Renal cortical epithelial cell (primary cell): ENCODE measurements at places on chromosomes 5 and 9. TPM values are rescaled to one million over a fixed set of nuclear protein-coding genes. Genes with fewer than 3 reads are reported as not detected.

Gene SOX30
- 0.05 and 0.17 TPM in 2 replicates for total RNA-seq

Gene FREM1
- 0.60 TPM in 1 of 2 replicates, not detected in the other for total RNA-seq

Gene STPG3
- total RNA-seq: not detected in 2 replicates

Gene IFNA2
- not detected in 2 replicates for total RNA-seq

Gene ISCA1
- 43.9 and 47.1 TPM in 2 replicates for total RNA-seq

Gene BNIP1
- 14.9 and 32.0 TPM in 2 replicates for total RNA-seq

Gene PLEKHG4B
- total RNA-seq: 0.15 and 1.6 TPM in 2 replicates

Gene SLC6A7
- total RNA-seq: not detected in 2 replicates

Gene PCDHGA2
- 1.2 and 3.1 TPM in 2 replicates for total RNA-seq

Gene EIF4E1B
- total RNA-seq: not detected in 2 replicates

Gene SPINK7
- not detected in 2 replicates for total RNA-seq

Gene SIMC1
- total RNA-seq: 2.3 and 7.0 TPM in 2 replicates

Gene ZBED3
- 0.69 and 13.4 TPM in 2 replicates for total RNA-seq

Gene DPYSL3
- 16.4 and 27.1 TPM in 2 replicates for total RNA-seq

DNA sequence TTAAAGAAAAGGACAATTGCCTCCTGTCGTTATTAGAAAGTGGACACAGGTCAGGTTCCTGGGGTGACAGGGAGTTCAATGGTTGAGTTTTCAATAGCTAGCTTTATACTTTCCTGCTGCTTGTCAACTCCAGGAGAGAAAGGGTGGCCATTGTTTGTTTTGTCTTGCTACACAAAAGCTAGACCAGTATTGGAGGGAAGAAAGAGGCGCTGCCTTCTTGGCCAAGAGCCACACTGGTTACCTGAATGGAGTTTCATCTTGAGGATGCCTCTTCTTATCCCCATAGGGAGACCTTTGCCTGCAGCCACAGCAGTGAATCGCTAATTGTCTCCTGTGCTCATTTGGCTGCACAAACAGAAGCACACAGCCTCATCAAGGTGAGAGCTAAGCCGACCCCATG is 279.4 kb upstream of the GRIA1 start:
- no peak for DNase-seq

- DNase-seq: peak; percentile 33
These were observed 80.3 kb downstream of the RXRA start for GRCh38 chr9:134406366-134407120.

- no peak for DNase-seq
These were observed 1610.7 kb upstream of the C9orf72 start for GRCh38 chr9:29183971-29184370.

GRCh38 chr9:90034071-90034470 is 429.3 kb downstream of the GADD45G start:
- no peak for DNase-seq

GRCh38 chr5:168260353-168261226 is 30.9 kb upstream of the WWC1 start:
- DNase-seq: no peak

DNA sequence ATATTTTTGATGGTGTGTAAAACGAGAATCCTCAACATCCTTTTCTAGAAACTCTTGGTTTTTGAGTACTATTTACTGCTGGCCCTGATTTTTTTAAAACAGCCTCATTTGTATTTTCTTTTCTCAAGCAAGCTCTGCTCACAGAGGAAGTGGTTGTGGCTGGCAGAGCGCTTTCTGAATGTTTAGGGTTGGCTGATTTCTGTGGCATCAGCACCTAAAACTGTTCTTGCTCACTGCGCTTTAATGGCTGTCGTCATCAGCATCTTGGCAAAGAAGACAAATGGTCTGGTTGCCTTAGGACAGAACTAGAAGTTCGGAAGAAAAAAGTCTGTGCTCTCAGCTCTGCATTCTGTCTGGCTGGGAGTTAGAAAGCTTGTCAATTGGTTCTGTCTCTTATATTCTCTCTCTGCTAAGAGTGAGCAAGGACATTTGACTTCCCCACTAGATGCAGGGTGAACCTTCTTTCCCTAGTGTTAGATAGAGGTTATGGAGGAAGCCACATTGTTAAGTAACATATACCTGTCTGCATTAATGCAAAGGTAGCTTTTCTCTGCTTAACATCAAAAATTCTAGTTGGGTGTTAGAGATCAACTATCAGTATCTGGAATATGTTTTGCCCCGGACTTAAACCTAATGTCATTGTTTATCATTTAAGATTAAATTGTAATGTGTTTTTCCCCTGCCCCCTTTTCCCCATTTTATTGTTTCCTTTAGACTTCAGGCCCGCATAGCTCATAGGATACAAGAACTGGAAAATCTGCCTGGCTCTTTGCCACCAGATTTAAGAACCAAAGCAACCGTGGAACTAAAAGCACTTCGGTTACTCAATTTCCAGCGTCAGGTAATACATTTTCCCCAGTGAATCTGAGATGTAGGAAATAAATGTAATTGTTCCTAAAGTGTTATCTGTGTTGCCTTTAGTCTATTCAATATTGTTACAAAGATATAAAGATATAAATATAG is 39.0 kb downstream of the SMARCA2 start:
- peak; percentile 98 for DNase-seq

DNA sequence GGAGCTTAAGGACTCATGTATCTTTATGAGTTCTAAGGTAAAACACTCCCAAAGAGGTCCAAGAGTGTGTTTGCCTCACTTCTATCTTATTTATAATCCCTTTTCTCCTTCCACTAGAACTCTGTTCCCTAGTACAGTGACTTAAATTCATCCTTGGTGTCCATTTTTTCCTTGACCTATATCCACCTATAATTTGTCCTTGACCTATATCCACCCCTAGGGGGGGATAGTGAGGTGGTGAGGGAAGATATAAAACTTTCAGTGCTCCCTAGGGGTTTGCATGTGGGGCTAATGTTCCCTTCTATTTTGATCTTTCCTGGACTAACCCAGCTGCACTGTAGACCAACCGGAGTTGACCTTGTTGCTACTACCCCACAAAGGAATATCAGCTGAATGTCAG is 83.5 kb upstream of the GNAQ start:
- no peak for DNase-seq

DNA sequence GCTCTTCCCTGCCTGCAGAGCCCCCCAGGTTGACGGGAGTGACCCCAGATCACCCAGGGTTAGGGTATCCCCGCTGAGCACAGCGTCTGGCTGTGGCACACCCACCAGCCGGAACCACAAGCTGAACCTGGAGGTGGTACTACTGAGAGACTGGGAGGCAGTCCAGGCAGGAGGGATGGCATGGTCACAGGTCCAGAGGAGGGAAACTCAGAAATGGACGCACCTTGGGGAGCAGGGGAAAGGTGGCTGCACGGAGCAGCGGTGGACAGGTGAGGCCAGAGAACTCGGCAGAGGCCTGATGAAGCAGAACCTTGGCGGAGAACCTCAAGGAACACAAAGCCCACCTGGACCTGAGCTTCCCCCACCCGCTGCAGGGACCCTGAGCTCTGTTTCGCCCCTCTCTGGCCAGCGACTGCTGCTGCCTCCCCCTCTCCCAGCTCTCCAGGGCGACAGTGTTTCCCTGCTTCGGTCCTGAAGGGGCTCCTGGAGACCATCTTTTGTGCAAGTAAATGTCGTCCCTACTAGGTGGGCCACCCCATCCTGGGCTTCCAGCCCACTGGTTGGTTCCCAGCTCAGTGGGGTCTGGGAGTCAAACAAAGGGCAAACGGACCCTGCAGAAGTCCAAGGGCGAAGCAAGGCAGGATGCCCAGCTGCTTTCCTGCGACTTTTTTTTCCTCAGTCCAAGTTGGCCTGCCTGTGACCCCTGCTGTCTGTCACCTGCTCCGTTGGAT is 845 bp downstream of the ADGRD2 start:
- no peak for DNase-seq

DNA sequence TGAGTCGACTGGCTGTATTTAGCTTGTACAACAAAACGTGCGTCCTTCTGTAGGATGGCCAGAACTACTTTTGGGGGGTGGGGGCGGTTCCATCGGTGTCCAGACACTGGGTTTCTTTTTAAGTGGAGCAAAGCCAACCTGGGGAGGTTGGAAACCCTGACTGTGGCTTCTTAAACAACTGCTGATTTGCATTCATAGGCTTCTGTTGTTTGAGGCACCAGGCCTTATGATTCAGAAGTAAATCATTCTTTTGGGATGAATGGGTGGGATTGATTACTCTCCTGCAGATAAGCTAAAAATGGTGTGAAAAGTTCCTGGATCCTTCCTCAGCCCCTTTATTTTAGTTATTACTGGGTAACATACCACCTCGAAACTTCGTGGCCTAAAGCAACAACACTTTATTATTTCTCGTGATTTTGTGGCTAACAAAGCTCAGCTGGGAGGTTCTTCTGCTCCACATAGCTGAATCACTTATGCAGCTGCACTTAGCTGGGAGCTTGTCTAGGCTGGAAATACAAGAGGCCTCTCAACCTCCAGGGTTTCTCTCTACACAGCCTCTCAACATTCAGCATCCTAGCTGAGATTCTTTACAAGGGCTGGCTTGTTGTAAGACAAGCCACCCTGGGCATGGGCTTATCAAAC is 12.2 kb upstream of the SMIM32 start:
- no peak for DNase-seq

- DNase-seq: no peak
These were observed 266.8 kb downstream of the NDUFS4 start for GRCh38 chr5:53827211-53827651.

- DNase-seq: no peak
These were observed 68.2 kb upstream of the STC2 start for GRCh38 chr5:173396311-173396993.

GRCh38 chr5:8894031-8894430 is 651.8 kb downstream of the SEMA5A start:
- no peak for DNase-seq

GRCh38 chr5:81171769-81172168 is 61.4 kb upstream of the CKMT2 start:
- no peak for DNase-seq

GRCh38 chr9:27765266-27766072 is 192.2 kb upstream of the C9orf72 start:
- DNase-seq: peak; percentile 22

- no peak for DNase-seq
These were observed 599.3 kb upstream of the KLF4 start for GRCh38 chr9:108088916-108089315.

DNA sequence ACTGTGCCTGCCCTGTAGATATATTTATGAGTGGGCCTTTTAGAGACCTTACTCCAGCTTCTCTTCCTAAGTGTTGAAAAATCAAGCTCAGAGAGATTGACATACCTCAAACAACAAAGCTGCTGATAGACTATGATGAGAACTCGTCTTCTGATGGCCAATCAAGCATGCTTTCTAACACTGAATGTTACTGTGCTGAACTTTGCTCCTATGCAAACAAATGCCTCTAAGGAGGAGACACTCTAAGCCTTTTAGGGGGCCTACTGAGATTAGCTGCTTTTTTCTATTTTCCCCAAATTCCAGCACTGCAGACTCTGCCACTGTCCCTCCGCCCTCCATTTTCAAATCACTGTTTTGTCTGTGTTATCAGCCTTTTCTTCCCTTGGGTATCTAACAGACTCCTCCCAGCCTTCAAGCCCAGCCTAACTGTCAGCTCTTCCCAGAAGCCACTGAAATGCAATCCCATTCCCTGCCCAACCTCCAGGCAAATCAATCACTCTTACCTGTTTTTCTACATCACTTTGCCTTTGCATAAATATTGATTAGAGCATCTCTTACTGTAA is 39.5 kb downstream of the TXNDC8 start:
- no peak for DNase-seq

DNA sequence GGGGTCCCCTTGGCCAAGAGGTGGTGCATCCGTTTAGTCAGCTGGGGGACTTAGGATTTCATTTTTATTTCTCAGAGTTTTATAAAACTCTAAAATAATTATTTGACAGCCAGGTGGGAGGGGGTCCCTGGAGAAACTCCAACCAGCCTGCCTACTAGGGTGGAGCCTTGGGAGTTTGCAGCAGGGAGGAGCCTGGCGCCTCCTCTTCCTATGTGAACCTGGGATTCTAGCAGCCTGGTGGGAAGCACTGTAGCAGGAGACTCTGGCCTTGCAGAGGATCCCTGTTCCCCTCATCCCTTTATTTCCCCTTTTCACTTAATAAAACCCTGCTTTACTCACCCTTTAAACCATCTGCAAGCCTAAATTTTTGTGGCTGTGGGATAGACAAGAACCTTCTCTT is 50.8 kb downstream of the FXN start:
- no peak for DNase-seq

DNA sequence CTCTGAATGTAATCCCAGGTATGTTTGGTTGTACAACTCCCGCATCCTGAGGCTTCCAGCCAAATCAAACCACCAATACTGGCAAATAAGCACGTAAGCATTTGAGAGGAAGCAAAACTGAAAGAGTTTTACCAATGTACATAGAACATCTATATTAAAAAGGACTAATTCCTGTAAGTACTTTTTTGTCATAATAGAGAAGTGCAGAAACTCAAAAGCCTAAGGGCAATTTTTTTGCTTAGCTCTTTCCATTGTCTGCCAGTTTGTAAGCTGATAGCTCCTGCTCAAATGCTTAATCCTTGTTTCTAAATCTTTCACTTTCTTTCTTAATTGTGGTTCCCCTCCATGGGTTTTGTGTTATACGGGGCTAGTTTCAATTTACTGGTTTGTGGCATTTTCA is 1151.8 kb downstream of the CDH12 start:
- DNase-seq: peak; percentile 6

GRCh38 chr5:179755022-179755421 is 22.4 kb downstream of the MAML1 start:
- DNase-seq: no peak

DNA sequence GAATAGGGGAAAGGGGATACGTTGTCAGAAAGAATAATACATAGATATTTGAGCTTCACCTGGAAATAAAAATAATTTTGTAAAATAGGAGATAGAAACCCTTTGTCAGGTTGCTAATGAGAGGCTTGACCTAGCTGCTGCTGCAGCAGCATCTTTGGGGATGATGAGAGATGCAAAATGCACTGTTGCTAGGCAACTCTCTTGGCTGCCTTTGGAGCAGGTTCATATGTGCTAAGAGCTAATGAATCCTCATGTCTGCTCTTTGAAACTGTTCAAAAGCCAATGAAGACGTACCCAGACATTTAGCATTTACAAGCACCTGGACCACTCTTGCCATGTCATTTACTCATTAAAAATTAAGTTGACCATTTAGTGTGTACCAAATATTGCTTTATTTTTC is 121.7 kb downstream of the FOCAD start:
- DNase-seq: no peak

DNA sequence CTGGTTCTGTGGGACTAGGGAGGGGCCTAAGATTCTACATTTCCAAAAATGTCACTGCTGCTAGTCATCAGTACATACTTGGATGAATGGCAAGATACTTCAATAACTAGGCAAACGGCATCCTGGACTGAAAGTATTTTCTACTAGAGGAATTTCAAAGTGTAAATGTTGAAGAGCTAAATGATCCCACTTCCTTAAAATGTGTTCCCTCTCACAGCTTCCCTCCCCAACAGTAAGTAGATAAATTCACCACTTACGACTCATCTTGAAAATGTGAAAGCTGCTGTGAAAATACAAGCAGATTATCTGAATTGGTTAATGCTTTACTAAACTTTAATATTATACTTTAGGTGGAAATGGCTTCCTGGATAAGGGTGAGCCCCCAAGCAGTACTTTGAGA is 1571.5 kb upstream of the WWC1 start:
- peak; percentile 75 for DNase-seq

- no peak for DNase-seq
These were observed 59.8 kb downstream of the PHF2 start for GRCh38 chr9:93636172-93636661.

GRCh38 chr9:101265261-101265660 is 119.5 kb downstream of the BAAT start:
- no peak for DNase-seq

GRCh38 chr5:13477118-13477737 is 467.3 kb downstream of the DNAH5 start:
- DNase-seq: peak; percentile 13
